Fibroblast of mammary gland (primary cell): ENCODE measurements at places on chromosomes 2 and 18.

GRCh38 chr18:60047556-60047955, 147.8 kb downstream of the PMAIP1 start:
- DNase-seq, result peak; percentile 41

GRCh38 chr2:12982149-12982584, 265.4 kb downstream of the TRIB2 start:
- peak; percentile 80 for DNase-seq

DNA sequence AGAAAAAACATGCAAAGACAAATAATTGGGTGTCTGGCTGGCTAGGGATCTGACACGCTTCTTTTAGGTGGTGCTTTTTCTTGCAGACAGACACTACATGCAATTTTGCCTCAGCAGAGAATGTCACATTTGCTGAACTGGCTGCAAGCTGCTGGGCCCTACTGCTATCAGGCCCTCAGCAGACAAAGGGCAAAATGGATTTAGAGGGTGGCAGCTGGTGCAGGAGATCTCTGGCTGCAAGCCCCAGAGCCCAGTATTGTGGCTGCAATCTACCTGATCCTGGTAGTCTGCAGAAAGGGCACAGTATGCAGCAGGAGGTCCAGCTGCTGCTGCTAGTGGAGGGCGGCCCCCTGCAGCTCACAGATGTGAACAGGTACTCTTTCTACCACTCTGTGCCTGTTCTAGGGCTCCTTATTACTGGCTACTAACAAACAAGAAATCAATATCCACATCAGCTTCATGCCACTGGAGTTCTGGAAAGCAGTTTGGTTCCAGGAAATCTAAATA, 796.7 kb upstream of the CELF4 start:
- DNase-seq, result no peak

DNA sequence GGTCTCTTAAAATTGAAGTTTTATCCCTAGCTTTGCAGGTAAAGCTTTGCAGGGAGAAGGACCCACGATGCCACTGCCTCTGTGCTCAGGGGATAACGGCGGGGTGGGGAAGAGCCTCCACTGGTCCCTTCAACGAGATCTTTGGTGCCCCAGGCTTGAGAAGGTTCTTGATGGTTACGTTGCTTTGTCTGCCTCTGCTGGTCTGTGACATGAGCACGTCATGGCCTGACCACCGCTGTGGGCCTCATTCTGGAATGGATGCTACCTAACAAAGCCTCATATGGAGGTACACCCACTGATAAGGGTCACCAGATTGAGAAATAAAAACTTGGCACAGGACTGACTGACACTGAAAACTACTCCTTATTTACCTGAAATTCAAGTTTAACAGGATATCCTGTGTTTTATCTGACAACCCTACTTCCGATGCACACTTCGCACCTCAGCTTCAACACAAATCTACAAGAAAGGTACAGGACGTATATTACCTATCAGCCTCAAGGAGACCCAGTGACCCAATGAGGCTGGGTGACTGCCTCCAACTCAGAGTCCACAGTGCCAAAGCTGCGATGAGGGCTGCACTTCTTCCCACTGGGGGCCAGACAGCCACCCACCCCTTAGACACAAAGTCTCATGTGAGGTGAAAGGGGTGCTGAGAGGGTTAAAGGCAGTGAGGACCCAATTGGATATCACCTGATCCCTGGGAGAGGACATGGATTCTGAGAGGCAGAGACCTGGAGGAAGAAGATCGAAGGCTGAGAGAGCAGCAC, 64.9 kb downstream of the EIPR1 start:
- no peak for DNase-seq

- DNase-seq, result no peak
Observed at GRCh38 chr2:201084863-201085262, 13.1 kb downstream of the NDUFB3 start.

- no peak for DNase-seq
Observed at GRCh38 chr18:36509646-36510197, 212.2 kb downstream of the FHOD3 start.

- DNase-seq, result no peak
Observed at GRCh38 chr18:68298330-68298729, 416.6 kb downstream of the TMX3 start.

- DNase-seq, result peak; percentile 29
Observed at GRCh38 chr2:212915121-212915782, 236.2 kb downstream of the IKZF2 start.

DNA sequence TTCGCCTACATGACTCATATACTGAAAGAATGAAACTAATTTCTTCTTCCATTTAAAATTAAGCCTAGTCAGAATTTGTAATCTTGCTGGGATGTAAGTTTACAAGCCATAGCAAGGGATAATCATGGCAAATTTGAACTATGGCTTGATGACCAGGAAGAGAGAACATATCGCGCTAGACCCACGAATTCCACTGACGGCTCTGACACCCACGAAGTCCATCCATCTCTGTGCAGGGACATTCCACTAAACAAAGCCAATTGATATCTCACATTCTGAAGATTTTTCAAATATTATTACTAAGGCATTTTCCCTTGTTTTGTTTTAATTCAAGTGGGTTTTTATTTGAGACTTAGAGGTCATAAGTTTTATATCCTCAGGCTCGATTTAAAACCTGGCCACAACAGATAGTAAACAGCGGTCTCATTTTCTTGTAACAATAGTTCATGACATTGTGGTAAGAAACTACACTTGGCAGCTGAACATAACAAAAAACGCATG, 113.0 kb downstream of the QPCT start:
- DNase-seq, result peak; percentile 46

- peak; percentile 85 for DNase-seq
Observed at GRCh38 chr2:145597809-145598208, 1077.9 kb upstream of the ZEB2 start.

DNA sequence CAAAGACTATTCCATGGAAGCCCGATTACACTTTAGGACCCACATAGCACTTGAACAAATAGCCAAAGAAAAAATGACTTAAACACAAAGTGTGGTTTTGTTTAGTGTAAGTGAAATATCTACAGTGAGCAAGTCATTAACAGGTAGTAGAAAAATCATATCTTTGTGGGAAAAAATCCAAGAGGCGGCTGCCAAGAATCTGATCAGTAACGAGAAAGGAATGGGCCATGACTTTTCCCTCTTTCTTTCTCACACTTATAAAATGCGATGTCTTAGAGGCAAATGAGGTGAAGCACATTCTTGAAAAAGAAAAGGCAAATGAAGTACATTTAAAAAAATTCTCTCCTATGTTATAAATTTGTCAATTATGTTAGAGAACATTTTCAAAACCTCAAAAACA, 12.9 kb upstream of the GEMIN6 start:
- peak; percentile 63 for DNase-seq
